Hippocampal formation (tissue), 2 donors: ENCODE measurements at places on chromosomes 1 and 21.

- DNase-seq, result no peak
These were observed 213.5 kb upstream of the PTGFR start for GRCh38 chr1:78277253-78277652.

- no peak for DNase-seq
These were observed 430.6 kb upstream of the BRINP3 start for GRCh38 chr1:190908246-190908645.

- DNase-seq, result no peak
These were observed 54.5 kb downstream of the CD34 start for GRCh38 chr1:207856276-207857023.

- DNase-seq, result no peak
These were observed 12.3 kb upstream of the TARS2 start for GRCh38 chr1:150474869-150475268.

DNA sequence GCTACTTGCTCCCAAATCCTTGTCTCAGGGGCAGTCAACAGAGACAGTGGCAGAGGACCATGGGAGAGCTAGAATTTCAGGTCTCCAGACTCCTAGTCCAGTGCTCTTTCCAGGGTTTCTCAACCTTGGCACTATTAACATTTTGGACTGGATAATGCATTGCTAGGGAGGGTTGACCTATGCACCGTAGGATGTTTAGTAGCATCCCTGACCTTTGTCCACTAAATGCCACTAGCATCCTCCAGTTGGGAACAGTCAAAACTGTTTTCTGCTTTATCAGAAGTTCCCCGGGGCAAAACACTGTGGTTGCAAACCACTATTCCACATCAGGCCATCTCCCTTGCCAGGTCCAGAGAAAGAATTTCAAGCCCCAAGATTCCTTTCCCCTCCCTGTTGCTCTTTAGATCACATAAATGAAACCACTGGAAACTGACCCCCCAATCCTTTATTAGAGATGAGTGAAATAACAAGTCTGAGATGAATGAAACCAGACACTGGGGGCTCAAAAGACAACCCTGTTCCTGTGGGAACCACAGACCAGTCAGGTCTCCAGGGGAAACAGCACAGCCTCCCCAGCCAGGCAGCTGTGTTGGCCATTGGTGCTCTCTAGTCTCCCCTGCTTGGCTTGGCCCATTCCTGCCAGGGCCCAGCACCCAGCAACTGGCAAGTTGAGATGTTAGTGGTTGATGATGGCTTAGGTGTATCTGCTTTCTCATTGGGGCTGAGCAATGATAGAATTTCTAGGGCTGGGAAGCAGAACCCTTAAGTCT is 3.8 kb upstream of the TCEA3 start:
- no peak for DNase-seq

DNA sequence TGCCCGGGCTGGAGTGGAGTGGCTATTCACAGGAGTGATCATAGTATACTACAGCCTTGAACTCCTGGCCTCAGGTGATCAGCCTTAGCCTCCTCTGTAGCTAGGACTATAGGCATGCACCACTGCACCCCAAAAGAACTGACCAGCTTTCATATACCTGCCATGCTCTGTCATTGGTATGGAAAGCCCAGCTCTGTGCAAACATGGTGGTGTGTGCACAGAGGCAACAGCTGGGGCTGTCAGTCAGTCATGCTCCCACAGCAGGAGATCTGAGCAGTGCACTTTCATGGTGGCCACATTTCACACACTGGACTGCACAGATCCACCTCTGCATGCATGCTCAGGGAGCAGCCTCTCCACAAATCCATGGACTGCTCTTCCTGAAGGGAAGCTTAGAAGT is 8.8 kb upstream of the JAK1 start:
- DNase-seq, result no peak

GRCh38 chr21:44405091-44405947 is 50.0 kb upstream of the LRRC3 start:
- no peak for DNase-seq

DNA sequence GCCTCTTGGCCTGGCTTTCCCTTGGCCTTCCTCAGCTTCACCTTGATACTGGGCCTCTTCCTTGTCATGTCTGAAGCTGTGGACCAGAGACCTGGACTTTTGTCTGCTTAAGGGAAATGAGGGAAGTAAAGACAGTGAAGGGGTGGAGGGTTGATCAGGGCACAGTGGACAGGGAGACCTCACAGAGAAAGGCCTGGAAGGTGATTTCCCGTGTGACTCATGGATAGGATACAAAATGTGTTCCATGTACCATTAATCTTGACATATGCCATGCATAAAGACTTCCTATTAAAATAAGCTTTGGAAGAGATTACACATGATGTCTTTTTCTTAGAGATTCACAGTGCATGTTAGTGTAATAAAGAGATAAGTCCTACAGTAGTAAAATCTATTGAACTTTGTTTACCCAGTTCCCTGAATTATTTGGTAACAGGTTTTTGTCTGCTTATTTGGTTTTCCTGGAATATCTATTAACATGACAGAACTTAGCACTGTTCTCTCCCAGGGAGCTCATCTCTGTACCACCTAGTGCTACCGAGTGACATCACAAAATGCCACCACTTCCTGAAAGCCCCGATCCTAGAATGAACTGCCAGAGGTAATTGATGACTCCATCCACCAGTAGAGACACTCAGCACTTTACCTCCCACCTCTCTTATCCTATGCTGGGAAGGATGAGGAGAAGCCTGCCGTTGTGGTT is 22.2 kb downstream of the UBE2T start:
- no peak for DNase-seq

- DNase-seq, result no peak
These were observed 46.0 kb upstream of the IL12RB2 start for GRCh38 chr1:67261680-67262079.

GRCh38 chr1:53593758-53594380 is 134.7 kb downstream of the DMRTB1 start:
- no peak for DNase-seq

GRCh38 chr1:243735457-243735856 is 114.6 kb downstream of the AKT3 start:
- DNase-seq, result no peak

DNA sequence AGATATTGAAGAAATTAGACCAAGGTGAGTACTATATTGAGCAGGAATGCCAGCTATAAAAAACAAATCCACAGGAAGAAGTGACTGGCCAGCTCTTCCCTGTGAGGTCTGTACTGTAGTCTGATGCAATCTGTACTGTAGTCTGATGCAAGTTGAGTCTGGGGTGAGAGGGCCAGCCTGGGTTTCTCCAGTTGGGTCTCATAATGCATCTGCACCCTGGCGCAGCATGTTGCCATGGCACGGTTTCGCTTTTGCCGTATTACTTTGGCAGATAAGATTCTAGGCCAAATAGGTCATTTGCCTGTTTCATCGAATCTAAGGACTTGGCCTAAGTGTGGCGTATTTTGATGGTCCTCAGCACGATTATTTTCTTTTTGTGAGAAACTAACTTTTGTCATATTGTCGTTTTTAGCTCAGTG is 24.4 kb upstream of the PGD start:
- no peak for DNase-seq

DNA sequence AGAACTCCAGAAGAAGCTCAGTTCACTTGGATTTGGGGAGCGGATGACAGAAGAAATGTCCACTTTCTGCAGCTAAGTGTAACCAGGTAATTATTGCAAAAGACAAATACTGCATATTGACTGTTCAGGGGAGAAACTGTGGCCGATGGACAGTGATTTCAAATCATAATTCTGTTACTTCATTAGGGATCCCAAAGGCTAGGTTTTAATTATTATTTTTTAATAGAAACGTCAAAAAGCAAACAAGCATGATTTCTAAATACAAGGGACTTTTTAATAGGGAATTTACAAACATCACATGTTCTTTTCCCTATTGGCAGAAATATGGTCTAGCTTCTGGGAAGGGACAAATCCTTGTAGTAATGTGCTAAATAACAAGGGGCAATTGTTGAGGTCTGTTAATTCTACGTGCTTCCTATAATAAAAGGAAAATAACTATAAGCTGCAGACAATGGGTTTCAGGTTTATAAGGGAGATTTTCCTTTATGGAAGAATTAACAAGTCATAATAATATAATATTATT is 15.5 kb downstream of the DIPK1A start:
- no peak for DNase-seq

DNA sequence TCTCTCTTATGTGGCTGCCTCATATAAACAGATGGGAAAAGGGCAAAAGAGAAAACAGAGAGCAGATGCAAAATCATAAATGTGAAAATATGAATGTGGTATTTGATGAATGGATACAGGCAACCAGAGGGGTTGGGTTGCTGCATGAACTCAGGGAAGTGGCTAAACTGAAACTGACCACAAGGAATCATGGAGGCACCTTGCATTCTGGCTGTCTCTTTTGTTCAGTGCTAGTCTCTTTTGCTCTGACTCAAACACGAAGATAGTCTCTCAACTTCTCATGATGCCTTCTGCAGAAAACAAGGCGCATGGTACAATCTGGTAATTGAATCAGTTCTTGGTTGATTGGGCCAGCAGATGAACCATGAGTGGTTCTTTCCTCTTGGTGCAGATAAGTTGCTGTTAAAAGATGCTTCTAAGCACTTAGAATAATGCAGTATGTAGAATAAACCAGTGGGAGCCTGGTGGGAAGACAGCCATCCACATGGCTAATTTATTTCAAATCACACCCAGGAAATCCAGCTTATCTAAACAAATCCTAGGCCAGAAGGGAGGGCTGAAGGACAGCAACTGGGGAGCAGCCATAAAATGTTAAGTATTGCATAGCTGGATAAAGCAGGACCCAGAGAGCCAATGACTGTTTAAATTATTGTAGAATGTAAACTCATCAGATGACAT is 64.2 kb downstream of the HLX start:
- DNase-seq, result no peak

DNA sequence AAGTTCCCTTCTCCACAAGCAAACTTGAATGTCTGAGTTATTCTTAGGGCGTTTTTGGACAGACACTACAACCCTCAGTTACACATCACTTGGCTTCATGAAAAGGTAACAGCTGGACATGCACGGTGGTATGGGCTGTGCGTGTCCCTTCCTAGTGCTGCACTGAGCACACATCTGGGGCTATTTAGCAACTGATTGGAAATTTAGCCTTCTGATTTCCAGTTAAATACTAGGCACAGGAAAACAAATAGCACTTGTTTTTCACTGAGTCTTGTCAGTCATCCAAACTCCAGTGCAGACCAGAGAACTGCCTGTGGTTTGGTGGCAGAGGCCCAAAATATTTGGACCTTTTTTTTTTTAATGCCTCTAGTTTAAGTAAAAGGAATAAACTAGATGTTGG is 134.7 kb downstream of the TGFBR3 start:
- peak; percentile 14 for DNase-seq

GRCh38 chr1:208132287-208132882 is 111.8 kb downstream of the PLXNA2 start:
- no peak for DNase-seq

- DNase-seq, result peak; percentile 64
These were observed 6.0 kb upstream of the SHISA4 start for GRCh38 chr1:201882665-201883132.

- no peak for DNase-seq
These were observed 131.7 kb downstream of the SYT2 start for GRCh38 chr1:202578565-202578964.

- peak; percentile 53 for DNase-seq
These were observed 25.7 kb downstream of the PRMT2 start for GRCh38 chr21:46661211-46661625.

GRCh38 chr1:237542525-237543418 is 347.9 kb downstream of the ZP4 start:
- no peak for DNase-seq

- peak; percentile 5 for DNase-seq
These were observed 36.8 kb downstream of the RAP1A start for GRCh38 chr1:111656086-111657017.

GRCh38 chr1:229221106-229222019 is 49.5 kb upstream of the RAB4A start:
- DNase-seq, result no peak

GRCh38 chr1:77506771-77507170 is 175.7 kb downstream of the ZZZ3 start:
- no peak for DNase-seq

DNA sequence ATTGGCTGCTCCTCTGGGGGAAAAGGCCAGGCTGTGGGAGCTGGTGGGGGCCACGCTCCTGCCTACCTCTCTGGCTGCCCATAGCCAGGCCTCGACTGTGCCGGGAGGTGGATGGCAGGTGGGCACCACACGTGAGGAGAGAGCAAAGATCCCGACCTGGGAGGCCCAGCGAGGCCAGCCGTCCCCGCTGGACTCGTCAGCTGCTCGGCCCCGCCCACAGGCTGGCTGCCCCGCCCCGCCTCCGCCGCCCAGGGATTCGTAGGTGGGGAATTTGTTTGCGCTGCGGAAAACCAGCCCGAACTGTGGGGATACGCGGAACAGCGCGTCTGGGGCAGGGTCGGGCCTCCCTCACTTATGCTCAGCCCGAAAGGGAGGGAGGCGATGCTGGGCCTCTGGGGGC is 31.7 kb downstream of the TP73 start:
- no peak for DNase-seq

DNA sequence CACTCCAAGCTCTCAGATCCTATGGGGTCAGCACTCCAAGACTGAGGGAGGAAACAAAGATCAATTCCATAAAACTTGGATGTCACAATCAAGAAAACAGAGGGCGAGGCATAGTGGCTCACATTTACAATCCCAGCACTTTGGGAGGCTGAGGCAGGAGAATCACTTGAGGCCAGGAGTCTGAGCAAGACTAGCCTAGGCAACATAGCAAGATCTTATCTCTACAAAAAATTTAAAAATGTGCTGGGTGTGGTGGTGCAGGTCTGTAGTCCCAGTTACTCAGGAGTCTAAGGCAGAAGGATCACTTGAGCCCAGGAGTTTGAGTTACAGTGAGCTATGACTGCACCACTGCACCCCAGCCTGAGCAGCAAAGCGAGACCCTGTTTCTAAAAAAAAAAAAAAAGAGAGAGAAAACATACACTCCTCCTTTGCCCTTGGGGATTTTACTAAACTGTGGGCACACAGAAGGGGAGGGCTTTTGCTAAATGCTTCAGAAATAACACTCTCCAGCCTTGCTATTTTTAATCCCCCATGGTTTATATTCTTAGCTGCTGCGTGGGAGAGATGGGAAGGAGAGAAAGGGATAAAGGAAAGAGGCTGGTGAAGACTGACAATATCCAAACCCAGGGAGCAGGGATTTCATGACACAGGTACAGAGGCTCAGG is 18.1 kb downstream of the ARHGEF2 start:
- DNase-seq, result no peak

DNA sequence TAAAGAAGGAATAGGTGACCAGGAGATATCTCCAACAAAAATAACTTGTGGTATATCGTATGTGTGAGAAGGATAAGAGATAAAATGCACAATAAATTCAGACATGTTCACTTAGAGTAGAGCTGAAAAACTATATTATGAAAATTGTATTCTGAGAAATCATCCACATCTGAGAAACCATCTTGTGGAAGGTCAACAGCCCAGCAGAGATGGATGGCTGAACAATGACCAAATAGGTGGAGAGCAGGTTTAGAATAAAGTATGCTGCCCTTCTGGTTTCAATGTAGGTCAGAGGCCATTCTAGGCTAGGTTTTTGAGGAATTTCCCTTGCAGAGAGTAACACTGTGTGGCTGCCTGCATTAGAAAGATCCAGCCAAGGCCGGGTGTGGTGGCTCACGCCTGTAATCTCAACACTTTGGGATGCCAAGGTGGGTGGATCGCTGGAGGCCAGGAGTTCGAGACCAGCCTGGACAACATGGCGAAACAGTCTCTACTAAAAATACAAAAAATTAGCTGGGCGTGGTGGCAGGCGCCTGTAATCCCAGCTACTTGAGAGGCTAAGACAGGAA is 8.8 kb upstream of the UAP1 start:
- no peak for DNase-seq
